ENCODE measurements at places on chromosomes 2 and 18. TPM values are rescaled to one million over a fixed set of nuclear protein-coding genes. Genes with fewer than 3 reads are reported as not detected.

POTEJ gene
- total RNA-seq: not detected

B4GALT6 gene
- 0.41 TPM for total RNA-seq

CDH2 gene
- 0.14 TPM for total RNA-seq

DNA sequence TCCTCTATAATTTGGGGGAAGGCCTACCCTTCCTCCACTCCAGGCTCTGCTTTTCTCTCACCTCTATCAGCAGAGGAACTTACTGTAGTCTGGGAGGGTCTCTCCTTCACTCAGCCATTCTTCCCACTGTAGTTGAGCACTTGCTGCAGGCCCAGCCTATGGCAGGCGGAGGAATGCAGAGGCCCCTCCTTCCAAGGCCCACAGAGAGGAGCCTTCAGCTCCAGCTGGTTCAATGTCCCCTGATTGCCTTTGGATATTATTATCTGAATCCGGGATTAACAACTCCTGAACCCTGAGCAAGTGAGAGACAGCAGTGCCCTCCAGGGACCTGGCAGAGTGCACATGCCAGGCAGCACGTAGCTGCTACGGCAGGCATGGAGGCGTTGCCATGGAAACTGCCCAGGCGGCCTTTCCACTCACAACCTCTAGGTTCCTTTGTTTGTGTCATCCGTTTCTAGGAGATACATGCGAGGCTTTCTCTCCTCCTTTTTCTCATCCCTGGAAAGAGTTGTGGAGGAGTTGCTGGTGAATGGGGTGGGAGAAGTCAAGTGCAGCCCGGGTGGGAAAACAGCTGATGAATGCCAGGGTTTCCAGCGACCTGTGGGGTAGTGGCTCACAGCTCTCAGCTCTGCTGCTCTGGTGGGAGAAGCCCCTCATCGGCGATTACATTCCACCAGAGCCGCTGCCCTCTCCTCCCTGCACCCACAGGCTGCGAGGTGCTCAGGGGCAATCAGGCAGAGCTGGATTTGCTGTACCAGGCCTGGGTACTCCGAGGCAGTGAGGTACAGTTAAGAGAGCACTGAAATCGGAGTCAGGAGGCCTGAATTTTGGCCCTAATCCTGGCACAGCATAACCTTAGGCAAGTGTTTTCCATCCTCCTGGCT, 55.3 kb upstream of the HK2 start:
- H3K4me3 ChIP-seq: no peak overlapping the region
- H3K27ac ChIP-seq: no peak overlapping the region
- no peak for DNase-seq
- H3K4me1 ChIP-seq: peaks cover 13% of the 10 kb centered on the region
- peaks cover 8% of the 10 kb centered on the region for H3K27me3 ChIP-seq

DNA sequence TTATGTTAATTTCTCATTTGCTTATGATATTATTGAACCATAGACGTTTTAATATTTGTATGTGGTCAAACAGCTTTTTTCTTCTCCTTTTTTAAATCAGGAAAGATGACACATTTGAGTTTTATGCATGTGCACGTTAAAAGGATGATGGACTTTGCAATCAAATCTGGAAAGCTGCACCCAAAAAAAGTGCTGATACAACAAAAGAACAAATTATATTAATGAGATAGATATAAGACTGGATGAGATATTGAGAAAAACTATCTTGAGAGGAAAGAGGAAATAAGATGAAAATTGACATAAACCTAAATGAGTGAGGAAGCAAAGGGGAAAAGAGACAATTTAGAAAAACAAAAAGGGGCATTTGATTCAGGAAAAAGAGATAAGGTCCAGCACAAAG, 96.4 kb upstream of the CBLN2 start:
- no peak overlapping the region for H3K4me3 ChIP-seq
- H3K4me1 ChIP-seq: no peaks in the 10 kb centered on the region
- H3K36me3 ChIP-seq: peaks cover 1% of the 10 kb centered on the region
- no peaks in the 10 kb centered on the region for H3K27me3 ChIP-seq
- no peak for DNase-seq

DNA sequence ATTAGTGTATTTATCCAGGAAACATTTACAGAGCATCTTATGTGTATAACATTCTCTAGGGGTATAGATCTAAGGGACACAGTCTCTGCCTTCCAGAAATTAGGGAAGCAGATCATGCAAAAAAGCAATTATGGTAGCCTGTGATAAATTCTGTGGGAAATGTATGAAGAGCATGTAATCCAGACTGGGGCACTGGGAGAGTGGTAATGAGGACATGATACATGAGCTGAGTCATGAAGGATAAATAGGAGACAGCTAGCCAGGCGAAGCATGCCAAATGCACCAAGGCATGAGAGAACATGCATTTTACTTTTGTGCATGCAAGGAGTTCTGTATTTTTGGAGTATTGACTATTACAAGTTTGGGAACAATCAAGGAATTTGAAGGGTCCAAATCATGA, 8.9 kb upstream of the RPRM start:
- DNase-seq: no peak
- H3K27ac ChIP-seq: no peak overlapping the region
- no peaks in the 10 kb centered on the region for H3K36me3 ChIP-seq
- H3K27me3 ChIP-seq: peaks cover 9% of the 10 kb centered on the region
- H3K4me1 ChIP-seq: peaks cover 2% of the 10 kb centered on the region

DNA sequence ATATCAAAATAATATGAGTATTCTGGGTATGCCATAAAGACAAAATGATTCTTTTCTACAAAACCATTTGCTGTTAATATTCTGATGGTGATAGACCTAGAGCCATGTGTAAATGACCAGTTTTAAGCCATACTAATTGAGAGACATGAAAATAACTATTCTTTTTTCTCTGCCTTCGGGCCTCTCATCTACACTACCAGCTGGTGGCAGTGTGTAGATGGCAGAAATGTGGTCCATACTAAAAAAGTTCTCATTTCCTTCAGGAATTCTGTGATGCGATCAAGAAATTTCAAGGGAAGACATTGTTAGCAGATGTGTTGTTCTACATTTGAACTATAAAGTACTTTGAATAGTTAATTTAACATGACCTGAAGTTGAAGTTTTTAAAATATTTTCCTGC, 485.2 kb downstream of the TRIB2 start:
- no peaks in the 10 kb centered on the region for H3K27me3 ChIP-seq
- H3K27ac ChIP-seq: no peak overlapping the region
- H3K4me1 ChIP-seq: no peaks in the 10 kb centered on the region
- no peak overlapping the region for H3K4me3 ChIP-seq
- DNase-seq: no peak
- H3K36me3 ChIP-seq: no peaks in the 10 kb centered on the region

- no peak overlapping the region for H3K27ac ChIP-seq
- DNase-seq: no peak
- H3K4me3 ChIP-seq: no peak overlapping the region
- peaks cover 4% of the 10 kb centered on the region for H3K27me3 ChIP-seq
- H3K36me3 ChIP-seq: no peaks in the 10 kb centered on the region
Measured at GRCh38 chr18:49690312-49690711, 123.0 kb downstream of the ACAA2 start.

DNA sequence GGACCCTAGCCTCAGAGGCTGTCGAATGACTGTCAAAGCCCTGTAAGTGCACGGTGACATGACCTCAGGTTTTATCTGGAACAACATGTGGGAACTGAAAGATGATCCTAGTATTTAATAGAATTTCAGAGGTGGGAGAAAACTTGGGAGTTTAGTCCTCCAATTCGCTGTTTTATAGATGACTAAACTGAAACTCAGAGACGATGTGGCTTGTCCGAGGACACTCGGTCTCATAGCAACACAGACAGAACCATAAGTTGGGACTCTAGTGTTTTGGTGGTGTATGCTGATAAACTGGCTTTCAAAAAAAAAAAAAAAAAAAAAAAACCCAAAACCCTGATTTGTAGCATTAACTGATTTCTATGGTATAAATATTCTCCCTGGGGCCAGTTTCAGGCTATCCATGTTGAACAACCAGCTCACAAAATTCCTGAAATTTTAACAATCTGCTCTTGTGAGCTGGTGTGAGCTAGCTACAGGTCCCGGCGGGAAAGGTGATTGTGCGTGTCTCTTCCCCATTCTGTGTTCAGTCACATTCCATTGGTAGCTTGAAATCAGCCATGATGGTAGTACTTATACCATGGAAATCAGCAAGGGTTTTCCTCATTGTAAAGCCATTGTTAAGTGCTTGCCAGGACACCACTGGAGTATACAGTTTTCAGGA, 195.5 kb upstream of the EPAS1 start:
- peaks cover 48% of the 10 kb centered on the region for H3K36me3 ChIP-seq
- no peak overlapping the region for H3K4me3 ChIP-seq
- no peaks in the 10 kb centered on the region for H3K27me3 ChIP-seq
- peaks cover 32% of the 10 kb centered on the region for H3K4me1 ChIP-seq
- no peak overlapping the region for H3K27ac ChIP-seq
- no peak for DNase-seq

DNA sequence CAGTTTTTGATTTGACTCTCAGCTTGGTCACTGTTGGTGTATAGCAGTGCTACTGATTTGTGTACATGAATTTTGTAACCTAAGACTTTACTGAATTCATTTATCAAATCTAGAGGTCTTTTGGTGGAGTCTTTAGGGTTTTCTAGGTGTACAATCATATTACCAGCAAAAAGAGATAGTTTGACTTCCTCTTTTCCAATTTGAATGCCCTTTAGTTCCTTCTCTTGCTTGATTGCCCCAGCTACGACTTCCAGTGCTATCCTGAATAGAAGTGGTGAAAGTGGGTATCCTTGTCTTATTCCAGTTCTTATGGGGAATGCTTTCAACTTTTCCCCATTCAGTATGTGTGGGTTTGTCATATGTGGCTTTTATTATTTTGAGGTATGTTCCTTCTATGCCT, 312.9 kb upstream of the REV1 start:
- no peaks in the 10 kb centered on the region for H3K36me3 ChIP-seq
- H3K4me1 ChIP-seq: no peaks in the 10 kb centered on the region
- peaks cover 14% of the 10 kb centered on the region for H3K27me3 ChIP-seq
- DNase-seq: no peak
- no peak overlapping the region for H3K27ac ChIP-seq

DNA sequence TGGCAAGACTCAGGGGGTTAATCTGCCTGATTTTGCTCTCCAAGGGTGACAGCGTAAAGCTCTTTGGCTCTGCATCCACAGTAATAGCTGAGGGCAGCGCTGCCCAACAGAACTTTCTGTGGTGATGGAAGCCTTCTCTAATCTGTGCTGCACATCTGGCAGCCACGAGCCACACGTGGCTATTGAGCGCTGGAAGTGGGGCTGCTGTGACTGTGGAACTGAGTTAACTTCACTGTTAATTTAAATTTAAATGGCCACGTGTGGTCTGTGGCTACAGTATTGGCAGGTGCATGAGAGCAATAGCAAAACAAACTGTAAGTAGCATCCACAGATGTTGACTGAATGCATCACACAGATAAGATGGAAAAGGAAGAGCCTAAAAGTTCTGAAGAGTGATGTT, 47.3 kb upstream of the TMEM200C start:
- no peak overlapping the region for H3K27ac ChIP-seq
- H3K27me3 ChIP-seq: no peaks in the 10 kb centered on the region
- H3K4me1 ChIP-seq: no peaks in the 10 kb centered on the region
- H3K36me3 ChIP-seq: no peaks in the 10 kb centered on the region
- DNase-seq: no peak

- H3K36me3 ChIP-seq: no peaks in the 10 kb centered on the region
- H3K4me3 ChIP-seq: no peak overlapping the region
- no peaks in the 10 kb centered on the region for H3K4me1 ChIP-seq
- no peak for DNase-seq
Measured at GRCh38 chr2:41998186-41999127, 49.4 kb upstream of the PKDCC start.

- H3K36me3 ChIP-seq: no peaks in the 10 kb centered on the region
- no peak overlapping the region for H3K4me3 ChIP-seq
- no peaks in the 10 kb centered on the region for H3K4me1 ChIP-seq
- no peak for DNase-seq
- H3K27me3 ChIP-seq: no peaks in the 10 kb centered on the region
Measured at GRCh38 chr18:1075876-1076275, 171.2 kb downstream of the ADCYAP1 start.

DNA sequence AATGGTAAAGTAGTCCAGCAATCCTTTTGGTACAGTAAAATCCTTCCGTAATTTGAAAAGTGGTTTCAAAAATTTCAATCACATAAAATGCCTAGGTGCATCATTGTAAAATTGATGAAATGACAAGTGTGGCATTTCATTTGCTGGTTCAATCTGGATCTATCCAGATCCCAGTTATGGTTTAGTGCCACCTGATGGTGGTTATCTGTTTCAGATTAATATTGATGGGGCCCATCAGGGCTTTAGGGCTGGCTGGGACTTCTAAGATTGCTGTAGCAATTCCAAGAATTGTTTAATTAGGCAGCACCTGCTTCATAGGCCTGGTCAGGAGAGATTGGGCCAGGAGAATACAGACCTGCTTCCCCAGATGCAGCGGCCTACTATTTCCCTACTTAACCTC, 55.5 kb upstream of the PIK3C3 start:
- H3K36me3 ChIP-seq: no peaks in the 10 kb centered on the region
- H3K4me3 ChIP-seq: no peak overlapping the region
- no peak for DNase-seq

DNA sequence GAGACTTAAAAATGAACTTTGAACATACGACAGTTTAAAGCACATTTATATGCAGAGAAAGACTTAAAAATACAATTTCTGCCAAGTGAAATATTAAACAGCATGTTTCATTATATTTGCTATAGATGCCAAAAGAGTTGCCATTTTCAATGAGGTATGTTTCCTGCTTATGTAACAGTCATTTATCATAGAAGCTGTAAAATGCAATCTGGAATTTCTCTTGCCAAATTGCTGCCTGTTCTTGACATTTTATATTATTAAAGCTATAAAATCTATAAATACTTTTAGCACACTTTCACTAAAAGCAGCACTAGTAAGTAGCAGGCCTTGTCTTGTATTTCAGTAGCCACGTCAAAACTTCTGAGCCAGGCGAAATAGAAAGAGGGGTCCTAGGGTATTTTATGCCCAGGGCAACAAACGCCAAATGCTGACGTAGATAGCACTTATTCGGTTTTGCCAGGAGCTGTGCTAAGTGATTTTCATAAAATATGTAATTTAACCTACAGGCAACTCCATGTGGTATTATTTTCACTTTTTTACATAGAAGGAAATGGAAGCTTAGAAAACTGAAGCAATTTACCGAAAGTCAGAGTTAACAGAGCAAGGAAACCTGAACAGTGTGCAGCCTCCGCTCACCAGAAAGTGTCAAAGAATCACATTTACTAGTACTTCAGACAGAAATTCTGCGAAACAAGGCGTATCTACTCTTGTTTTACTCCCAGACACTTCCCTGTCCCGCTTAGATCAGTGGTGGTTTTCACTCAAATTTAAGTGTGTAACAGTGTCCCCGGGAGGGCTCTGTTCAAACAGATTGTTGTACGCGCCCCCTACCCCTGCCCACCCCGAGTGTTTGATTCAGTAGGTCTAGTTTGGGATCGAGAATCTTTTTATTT, 1.2 kb upstream of the CYP20A1 start:
- no peak for DNase-seq
- peak overlapping the region; percentile 100 for H3K27ac ChIP-seq
- H3K4me3 ChIP-seq: peak overlapping the region; percentile 93

GRCh38 chr2:66547887-66548286, 113.0 kb downstream of the MEIS1 start:
- no peaks in the 10 kb centered on the region for H3K27me3 ChIP-seq
- H3K4me1 ChIP-seq: no peaks in the 10 kb centered on the region
- H3K4me3 ChIP-seq: no peak overlapping the region
- DNase-seq: no peak
- H3K36me3 ChIP-seq: no peaks in the 10 kb centered on the region

- no peak overlapping the region for H3K27ac ChIP-seq
- H3K36me3 ChIP-seq: no peaks in the 10 kb centered on the region
- H3K4me1 ChIP-seq: peaks cover 24% of the 10 kb centered on the region
- no peaks in the 10 kb centered on the region for H3K27me3 ChIP-seq
- H3K4me3 ChIP-seq: no peak overlapping the region
Measured at GRCh38 chr2:70005752-70006446, 44.5 kb upstream of the ASPRV1 start.

- H3K27me3 ChIP-seq: peaks cover 51% of the 10 kb centered on the region
- H3K4me3 ChIP-seq: no peak overlapping the region
- no peak overlapping the region for H3K27ac ChIP-seq
- no peaks in the 10 kb centered on the region for H3K36me3 ChIP-seq
- DNase-seq: peak; percentile 51
- H3K4me1 ChIP-seq: peaks cover 16% of the 10 kb centered on the region
Measured at GRCh38 chr2:173048897-173049661, 26.6 kb upstream of the MAP3K20 start.

Data from activated CD8-positive, alpha-beta memory T cell treated with anti-CD3 and anti-CD28 coated beads, Interleukin-2, amount 10 ng/mL, durations not matched to agents 7 days and 5 days (primary cell).